ENCODE measurements at places on chromosomes 7 and 10. TPM values are rescaled to one million over a fixed set of nuclear protein-coding genes. Genes with fewer than 3 reads are reported as not detected.

Gene CALHM3
- total RNA-seq = 0.16 TPM

Gene TMEM184A
- 9.7 TPM for total RNA-seq

GRCh38 chr7:154427533-154427932 lies 375.3 kb downstream of the DPP6 start:
- no peaks in the 10 kb centered on the region for H3K27me3 ChIP-seq
- H3K4me3 ChIP-seq = no peak overlapping the region
- no peaks in the 10 kb centered on the region for H3K4me1 ChIP-seq
- H3K27ac ChIP-seq = no peak overlapping the region

DNA sequence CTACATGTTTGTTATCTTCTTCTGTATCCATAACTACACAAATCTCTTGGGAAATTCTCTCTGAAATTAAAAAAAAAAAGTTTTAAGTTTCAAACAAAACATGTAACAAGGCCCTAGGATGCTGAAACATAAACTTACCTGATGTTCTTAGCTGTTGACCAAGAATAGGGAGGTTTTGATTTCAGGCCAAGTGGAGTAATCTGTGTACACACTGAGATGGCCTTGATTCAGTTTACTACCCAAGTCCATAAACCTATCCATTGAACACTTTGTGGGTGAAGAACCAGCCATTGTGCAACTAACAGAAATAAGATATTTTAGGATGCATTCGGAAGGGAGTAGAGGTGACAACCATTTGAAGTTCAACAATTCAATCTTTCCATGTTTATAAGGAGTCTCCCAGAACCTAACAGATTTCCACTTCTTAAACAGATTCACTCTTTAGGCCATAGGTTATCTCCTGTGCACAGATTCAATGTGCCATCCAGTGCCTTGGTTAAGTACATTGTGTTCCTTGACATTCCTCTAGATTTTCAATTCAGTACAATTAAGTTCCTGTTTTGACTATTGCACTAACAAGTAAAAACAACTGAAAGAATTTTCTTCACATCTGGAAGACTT lies 143.1 kb downstream of the CRPPA start:
- no peaks in the 10 kb centered on the region for H3K36me3 ChIP-seq
- no peak for DNase-seq
- H3K4me3 ChIP-seq = no peak overlapping the region
- H3K27ac ChIP-seq = no peak overlapping the region
- no peaks in the 10 kb centered on the region for H3K27me3 ChIP-seq

DNA sequence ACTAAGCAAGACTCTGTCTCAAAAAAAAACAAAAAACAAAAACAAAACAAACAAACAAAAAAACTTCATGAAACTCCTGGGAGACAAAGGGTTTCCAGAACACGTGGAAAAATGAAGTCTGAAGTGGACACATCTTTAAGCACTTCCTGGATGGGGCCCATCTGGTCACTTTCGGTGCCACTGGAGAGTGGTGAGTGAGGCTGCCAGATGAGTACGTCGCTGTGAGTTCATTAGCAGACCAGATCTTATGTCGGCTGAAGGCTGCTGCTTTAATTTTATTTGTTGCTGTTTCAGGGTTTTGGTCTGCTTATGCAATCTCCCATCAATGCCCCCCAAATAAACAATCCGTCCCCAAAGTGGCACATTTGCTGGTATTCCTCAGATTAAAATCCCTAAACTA lies 64.4 kb downstream of the NPTX2 start:
- H3K27me3 ChIP-seq = peaks cover 22% of the 10 kb centered on the region
- no peak overlapping the region for H3K4me3 ChIP-seq
- no peaks in the 10 kb centered on the region for H3K4me1 ChIP-seq
- no peaks in the 10 kb centered on the region for H3K36me3 ChIP-seq

Measured in left lung (tissue), 14 donors.